Inflammatory macrophage (primary cell): ENCODE measurements at places on chromosomes 1 and 21.
A peak's percentile ranks its signal among the peaks of the same experiment; 100 is the strongest.

GRCh38 chr1:97632075-97632474, 288.8 kb downstream of the DPYD start:
- DNase-seq, result no peak

- DNase-seq, result peak; percentile 89
Measured at GRCh38 chr1:10474613-10475507, at the start of gene PEX14. Gene PEX14, plus strand, starts transcription at chr1:10474950. Its CDS starts 17 bp downstream, at chr1:10474967.

GRCh38 chr1:17335821-17336710, 28.1 kb downstream of the PADI4 start:
- peak; percentile 68 for DNase-seq

DNA sequence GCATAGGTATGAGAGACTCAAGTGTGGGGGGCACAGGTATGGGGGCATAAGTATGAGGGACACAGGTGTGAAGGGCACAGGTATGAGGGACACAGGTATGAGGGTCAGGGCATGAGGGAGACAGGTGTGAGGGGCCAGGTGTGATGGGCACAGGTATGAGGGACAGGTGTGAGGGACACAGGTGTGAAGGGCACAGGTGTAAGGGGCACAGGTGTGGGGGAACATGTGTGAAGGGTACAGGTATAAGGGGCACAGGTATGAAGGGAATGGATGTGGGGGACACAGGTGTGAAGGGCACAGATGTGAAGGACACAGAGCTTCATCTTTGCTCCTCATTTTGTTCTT, 41.2 kb upstream of the CACNA1E start:
- no peak for DNase-seq

DNA sequence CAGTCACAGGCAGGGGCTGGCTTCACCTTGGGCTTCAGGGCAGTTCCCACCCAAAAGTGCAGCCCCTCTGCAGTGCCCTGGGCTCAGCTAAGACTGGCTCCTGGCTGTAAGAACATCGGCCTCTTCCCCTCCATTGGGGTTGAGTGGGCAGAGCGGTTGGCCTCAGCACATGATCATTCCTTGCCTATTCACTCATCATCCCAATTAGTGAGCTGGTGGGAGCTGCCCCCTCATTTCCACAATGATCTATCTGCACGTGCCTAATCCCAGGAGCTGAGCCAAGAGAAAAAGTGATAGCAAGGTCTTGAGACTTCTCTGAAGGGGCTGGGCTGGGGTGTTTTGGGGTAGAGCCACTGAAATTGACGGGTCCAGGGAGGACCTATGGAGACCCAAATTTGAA, 133.6 kb downstream of the SYF2 start:
- DNase-seq, result no peak

- no peak for DNase-seq
Measured at GRCh38 chr1:186323865-186324264, 51.2 kb downstream of the TPR start.

DNA sequence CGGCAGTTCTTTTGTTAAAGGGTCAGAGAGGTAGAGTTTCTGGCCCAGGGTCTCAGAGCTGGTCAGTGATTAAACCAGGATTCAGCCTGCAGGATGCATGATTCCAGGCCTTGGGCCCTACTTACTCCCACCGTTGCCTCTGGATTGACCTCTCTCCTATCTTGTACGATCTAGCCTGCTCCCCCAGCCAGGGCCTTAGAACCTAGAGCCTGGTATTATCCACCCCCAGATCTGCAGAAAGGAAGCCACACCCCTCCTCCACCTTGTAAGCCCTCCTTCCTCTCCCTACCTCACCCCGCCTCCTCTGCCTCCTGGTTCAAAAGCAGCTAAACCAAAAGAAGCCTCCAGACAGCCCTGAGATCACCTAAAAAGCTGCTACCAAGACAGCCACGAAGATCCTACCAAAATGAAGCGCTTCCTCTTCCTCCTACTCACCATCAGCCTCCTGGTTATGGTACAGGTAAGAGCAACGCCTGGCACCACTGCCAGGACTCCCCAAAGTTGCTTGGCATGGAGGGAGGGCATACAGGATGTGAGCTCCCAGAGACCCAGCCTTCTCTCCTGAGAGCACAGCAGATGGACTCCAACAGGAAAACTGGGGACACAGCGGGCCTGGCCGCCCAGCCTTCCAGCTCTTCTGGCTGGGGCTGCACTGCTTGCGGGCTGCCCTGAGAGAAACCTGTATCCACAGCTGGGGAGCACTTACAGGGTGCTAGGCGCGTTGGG, at the start of gene CD52:
TSS of gene CD52 (plus strand) at position 347 of the 726 bp plus-strand sequence. CDS start at position 407, 60 bp downstream.
- peak; percentile 48 for DNase-seq

- no peak for DNase-seq
Measured at GRCh38 chr1:193036337-193037047, 22.7 kb downstream of the UCHL5 start.

DNA sequence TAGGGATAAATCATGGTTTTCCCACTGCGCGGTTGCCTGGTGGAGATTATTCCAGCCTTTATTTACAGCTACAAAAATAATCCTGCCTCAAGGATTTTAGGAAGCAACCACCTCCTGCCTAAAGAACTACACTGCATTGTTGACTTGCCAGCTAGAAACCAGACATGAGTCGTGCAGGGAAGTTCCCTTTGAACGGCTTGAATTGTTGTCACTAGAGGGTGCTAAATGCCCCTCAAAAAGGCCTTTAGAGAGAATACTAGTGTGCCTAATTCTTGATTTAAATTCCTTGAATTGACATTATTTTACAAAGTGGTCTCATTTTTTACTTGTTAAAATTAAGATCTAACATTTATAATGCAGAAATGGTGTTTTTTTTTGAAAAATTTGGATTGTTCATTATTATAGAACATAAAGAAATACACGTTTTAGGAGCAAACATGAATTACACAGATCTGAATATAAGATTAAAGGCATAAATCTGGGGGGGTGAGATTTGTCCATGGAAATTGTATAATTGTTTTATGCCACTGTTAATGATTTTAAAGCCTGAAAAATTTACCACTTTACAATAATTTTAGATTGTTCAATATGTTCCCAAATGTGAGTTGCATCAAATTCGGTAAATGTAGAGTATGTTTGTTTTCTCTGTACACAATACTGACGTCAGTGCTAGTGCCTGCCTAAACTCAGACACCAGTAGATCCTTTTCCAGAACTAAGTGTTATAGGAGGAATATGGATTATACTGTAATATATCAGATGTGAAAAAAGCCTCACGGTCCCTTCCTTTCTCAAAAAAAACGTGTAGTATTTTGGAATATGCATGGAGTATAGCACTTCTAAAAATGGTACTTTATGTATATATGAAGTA, 7.6 kb upstream of the ERG start:
- peak; percentile 77 for DNase-seq

GRCh38 chr1:244502630-244503029, 41.6 kb downstream of the CATSPERE start:
- no peak for DNase-seq

- no peak for DNase-seq
Measured at GRCh38 chr1:188023206-188023605, 1194.5 kb downstream of the PLA2G4A start.

- peak; percentile 98 for DNase-seq
Measured at GRCh38 chr1:44819608-44820327, 11.4 kb downstream of the BTBD19 start.

GRCh38 chr1:86460998-86461397, 7.7 kb upstream of the CLCA1 start:
- DNase-seq, result peak; percentile 6

GRCh38 chr1:233278631-233279030, 16.9 kb downstream of the PCNX2 start:
- peak; percentile 55 for DNase-seq

DNA sequence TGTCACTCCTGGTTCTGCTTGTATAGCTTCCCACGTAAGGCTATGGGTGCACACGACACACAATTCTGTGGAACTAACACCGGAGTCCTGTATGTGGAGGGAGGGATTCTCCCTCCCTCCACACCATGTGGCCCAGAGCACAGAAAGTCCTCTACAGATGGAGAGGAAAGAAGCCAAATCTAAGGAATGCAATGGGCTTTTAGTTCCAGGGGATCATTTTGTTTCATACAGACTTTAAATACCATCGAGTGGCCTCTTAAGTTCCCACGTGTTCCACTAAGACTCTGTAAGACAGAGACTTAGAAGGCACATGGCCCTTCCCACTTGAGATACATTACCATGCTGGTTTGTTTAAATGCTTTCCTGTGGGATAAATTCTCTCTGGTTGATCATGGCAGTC, 156.0 kb downstream of the TGFB2 start:
- no peak for DNase-seq

- no peak for DNase-seq
Measured at GRCh38 chr1:89451011-89451410, 73.6 kb upstream of the LRRC8B start.

GRCh38 chr21:41489329-41489728, 18.6 kb downstream of the TMPRSS2 start:
- no peak for DNase-seq

- DNase-seq, result no peak
Measured at GRCh38 chr1:201116091-201116490, 3.9 kb upstream of the CACNA1S start.

GRCh38 chr1:162466797-162467196, 30.8 kb upstream of the UHMK1 start:
- no peak for DNase-seq

DNA sequence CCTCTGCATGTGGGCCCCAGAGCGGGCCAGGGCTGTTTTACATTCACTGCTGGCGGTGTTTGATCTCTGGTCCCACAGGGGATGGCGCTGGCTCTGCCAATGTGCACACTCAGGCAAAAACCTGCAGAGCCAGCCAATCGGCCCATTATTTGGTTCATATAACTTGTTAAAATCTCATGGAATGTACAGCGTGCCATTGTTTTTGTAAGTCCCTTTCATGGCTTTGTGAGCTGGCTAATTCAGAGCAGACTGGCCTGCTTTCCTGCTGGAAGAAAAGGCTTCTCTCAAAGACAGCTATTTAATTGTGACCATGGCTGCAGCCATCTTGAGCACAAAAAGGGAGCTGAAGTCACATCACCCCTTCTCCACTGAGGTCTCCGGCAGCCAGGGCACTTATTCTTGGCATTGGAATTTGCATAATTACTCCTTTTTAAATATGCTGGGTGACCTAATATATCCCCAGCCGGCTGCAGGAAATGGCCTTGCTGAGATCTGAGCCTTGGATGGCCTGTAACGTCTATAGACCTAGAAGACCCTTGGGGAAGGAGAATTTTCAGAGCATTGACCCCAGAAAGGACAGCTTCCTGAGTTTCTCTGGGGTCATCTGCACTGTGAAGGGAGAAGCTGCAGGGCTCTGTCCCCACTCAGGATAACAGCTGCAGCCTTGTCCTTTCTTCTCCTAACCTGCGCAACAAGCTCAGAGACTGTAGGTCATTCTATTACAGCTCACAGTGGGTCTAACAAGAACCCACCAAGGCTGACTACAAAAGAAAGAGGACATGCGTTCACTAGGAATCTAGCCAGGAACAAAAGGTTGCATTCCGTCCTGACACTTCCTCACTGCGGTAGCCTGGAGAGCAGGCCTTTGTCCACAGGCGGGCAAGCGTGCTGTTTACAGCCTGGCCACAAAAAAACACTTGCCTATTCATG, 45.8 kb downstream of the BCAR3 start:
- DNase-seq, result no peak

GRCh38 chr1:156652131-156652991, 10.4 kb downstream of the BCAN start:
- peak; percentile 62 for DNase-seq

GRCh38 chr1:53946252-53947171, at the start of gene LRRC42:
Gene LRRC42, plus strand, starts transcription at chr1:53946350. Its CDS starts 5,650 bp downstream, at chr1:53952000.
- DNase-seq, result no peak

- no peak for DNase-seq
Measured at GRCh38 chr1:42926879-42927242, 31.8 kb downstream of the SLC2A1 start.

DNA sequence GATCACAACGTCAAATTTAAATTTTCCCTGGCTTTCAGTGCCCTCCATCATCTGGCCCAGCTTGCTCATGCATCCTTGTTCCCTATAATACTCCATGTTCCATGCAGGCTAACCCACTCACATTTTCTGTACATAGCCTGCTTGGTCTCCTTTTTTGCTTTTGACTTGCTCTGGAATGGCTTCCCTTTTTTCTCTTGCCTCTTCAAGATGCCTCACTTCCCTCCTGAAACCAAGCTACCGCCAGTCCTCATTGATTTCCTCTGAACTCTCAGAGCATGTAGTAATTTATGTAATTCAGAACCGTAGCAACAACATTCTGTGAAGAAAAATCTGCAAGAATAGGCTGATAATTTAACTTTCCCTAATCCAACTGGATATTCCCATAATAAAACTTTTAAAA, 10.3 kb downstream of the CAP1 start:
- peak; percentile 70 for DNase-seq

GRCh38 chr1:219092206-219092605, 81.5 kb upstream of the LYPLAL1 start:
- no peak for DNase-seq

- no peak for DNase-seq
Measured at GRCh38 chr1:184255560-184255959, 131.3 kb upstream of the C1orf21 start.
